ENCODE measurements at places on chromosomes 6 and 20. TPM values are rescaled to one million over a fixed set of nuclear protein-coding genes. Genes with fewer than 3 reads are reported as not detected.

GRCh38 chr20:4697189-4697830 is 24.4 kb upstream of the PRND start:
- no peak overlapping the region for H3K4me3 ChIP-seq
- H3K36me3 ChIP-seq = peaks cover 17% of the 10 kb centered on the region
- no peak for DNase-seq

GRCh38 chr6:113365191-113365590 is 492.0 kb upstream of the MARCKS start:
- peaks cover 39% of the 10 kb centered on the region for H3K4me1 ChIP-seq
- no peaks in the 10 kb centered on the region for H3K27me3 ChIP-seq
- DNase-seq = no peak
- H3K27ac ChIP-seq = 0 out of 2 replicates have a peak overlapping the region, but pooled peaks have one; percentile 2
- no peaks in the 10 kb centered on the region for H3K36me3 ChIP-seq

GRCh38 chr6:5936631-5937030 is 70.1 kb downstream of the NRN1 start:
- no peaks in the 10 kb centered on the region for H3K36me3 ChIP-seq
- peak overlapping the region; percentile 38 for H3K4me3 ChIP-seq
- H3K4me1 ChIP-seq = peaks cover 21% of the 10 kb centered on the region
- H3K27me3 ChIP-seq = no peaks in the 10 kb centered on the region
- DNase-seq = peak; percentile 76
- peak overlapping the region; percentile 92 for H3K27ac ChIP-seq

The TBXT gene
- total RNA-seq = not detected

GRCh38 chr20:57620274-57620990 is at the start of gene ZBP1:
Gene ZBP1 (minus strand): TSS chr20:57620426. CDS start chr20:57620295, 131 bp downstream.
- no peak within 1 kb of the TSS for H3K4me3 ChIP-seq
- no peak within 1 kb of the TSS for H3K27ac ChIP-seq
- H3K4me1 ChIP-seq = peaks cover 31% of the 10 kb centered on the region
- DNase-seq = peak; percentile 45

GRCh38 chr6:135385299-135385698 is 112.2 kb downstream of the AHI1 start:
- H3K27me3 ChIP-seq = no peaks in the 10 kb centered on the region
- no peak for DNase-seq
- H3K4me1 ChIP-seq = no peaks in the 10 kb centered on the region
- no peak overlapping the region for H3K4me3 ChIP-seq
- H3K36me3 ChIP-seq = no peaks in the 10 kb centered on the region

The TENT5A gene
- total RNA-seq = 11.5 TPM

DNA sequence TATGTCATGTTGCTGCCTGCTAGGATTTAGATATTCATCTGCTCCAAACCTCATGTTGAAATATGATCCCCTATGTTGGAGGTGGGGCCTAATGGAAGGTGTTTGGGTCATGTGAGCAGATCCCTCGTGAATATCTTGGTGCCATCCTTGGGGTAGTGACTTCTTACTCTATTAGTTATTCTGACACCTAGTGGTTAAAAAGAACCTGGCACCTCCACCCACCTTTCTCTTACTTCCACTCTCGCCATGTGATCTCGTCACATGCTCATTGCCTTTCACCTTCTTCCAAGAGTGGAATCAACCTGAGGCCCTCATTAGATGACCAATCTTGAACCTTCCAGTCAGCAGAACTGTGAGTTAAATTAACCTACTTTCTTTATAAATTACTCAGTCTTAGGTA is 549.4 kb upstream of the SYNCRIP start:
- no peaks in the 10 kb centered on the region for H3K27me3 ChIP-seq
- no peak overlapping the region for H3K27ac ChIP-seq
- peak; percentile 17 for DNase-seq
- H3K4me1 ChIP-seq = no peaks in the 10 kb centered on the region
- no peak overlapping the region for H3K4me3 ChIP-seq

- H3K36me3 ChIP-seq = no peaks in the 10 kb centered on the region
- no peaks in the 10 kb centered on the region for H3K4me1 ChIP-seq
- no peak for DNase-seq
- no peak overlapping the region for H3K27ac ChIP-seq
- H3K27me3 ChIP-seq = no peaks in the 10 kb centered on the region
Measured at GRCh38 chr6:67210450-67210849, 1424.6 kb upstream of the ADGRB3 start.
